ENCODE measurements at places on chromosomes 2 and 18.

- DNase-seq: no peak
Observed at GRCh38 chr2:96669539-96670215, 27.1 kb downstream of the FER1L5 start.

DNA sequence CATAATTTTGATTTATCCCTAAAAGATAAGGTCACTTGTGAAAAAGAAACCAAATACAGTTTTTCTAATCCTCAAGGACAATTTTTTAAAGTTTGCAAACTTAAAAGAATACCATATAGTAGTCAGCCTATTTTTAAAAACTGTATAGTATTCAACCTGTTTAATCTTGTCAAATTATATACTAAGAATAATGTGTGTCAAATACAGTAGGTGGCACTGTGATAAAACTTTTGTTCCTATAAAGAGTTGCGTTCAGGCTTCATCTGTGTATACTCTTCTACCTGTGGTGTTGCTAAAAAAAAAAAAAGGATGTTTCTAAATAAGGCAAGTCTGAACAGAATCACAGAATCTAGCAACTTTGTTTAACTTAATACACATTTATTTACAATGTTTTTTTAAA lies 68.6 kb downstream of the CCDC138 start:
- no peak for DNase-seq

DNA sequence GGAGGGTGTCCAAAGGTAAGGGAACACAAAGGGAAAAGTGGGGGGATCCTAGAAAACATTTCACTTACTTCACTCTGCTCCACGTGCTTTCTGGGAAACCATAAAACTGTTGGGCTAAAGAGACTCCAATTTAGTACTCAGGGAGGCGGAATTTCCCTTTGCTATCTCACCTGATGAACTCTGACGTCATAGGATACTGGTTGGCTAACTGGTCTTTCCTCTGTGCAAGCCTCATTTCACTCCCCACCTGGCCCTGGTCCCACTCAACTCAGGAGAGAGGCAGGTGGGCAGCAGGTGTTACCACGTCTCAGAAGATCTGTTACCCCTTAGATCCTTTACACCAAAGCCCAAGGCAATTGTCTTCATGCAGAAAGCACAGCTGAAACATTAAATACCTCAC lies 51.8 kb upstream of the PMAIP1 start:
- no peak for DNase-seq

- DNase-seq: no peak
Observed at GRCh38 chr2:176518823-176519222, 249.6 kb downstream of the MTX2 start.

DNA sequence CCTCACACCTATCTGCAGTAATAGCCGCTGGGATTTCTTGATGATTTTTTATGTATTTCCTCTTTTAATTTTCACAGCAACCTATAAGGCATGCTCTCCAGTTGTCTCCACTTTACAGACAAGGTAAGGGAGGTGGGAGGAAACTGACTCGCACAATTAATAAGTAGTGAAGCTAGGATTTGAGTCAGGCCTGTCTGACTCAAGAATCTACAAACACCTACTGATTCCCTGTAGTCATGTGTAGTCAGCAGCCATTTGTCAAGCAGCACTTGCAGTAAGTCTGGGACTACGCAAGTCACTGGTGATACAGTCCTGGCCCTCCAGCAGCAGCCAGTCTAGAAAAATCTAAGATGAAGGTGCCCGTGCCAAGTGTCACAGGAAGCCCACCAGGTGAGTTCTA lies 193.6 kb upstream of the PKDCC start:
- no peak for DNase-seq

GRCh38 chr2:159317392-159318088 lies 31.0 kb upstream of the WDSUB1 start:
- no peak for DNase-seq

GRCh38 chr2:229714080-229714735 lies at the start of gene DNER:
Gene DNER, minus strand, starts transcription at chr2:229714555. Its CDS starts 132 bp downstream, at chr2:229714423.
- peak; percentile 16 for DNase-seq

DNA sequence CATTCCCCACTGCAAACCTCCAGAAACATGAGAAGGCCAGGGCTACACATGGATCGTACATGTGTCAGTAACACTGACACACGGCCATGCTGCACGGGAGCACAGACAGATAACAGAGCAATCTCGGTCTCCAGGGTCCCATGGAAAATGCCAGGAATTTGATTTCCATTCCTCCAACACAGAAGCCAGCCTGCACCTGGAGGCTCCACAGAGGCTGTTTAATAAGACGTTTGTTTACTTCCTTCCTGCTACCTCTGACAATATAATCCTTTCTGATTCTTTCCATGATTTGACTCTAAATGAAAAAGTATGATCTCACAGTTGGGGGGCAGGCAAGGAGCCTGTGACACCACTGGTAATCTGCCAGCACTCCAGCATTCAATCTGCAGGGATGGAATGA lies 210.9 kb upstream of the DDX18 start:
- DNase-seq: no peak

- no peak for DNase-seq
Observed at GRCh38 chr18:49548229-49548636, 13.6 kb upstream of the LIPG start.

DNA sequence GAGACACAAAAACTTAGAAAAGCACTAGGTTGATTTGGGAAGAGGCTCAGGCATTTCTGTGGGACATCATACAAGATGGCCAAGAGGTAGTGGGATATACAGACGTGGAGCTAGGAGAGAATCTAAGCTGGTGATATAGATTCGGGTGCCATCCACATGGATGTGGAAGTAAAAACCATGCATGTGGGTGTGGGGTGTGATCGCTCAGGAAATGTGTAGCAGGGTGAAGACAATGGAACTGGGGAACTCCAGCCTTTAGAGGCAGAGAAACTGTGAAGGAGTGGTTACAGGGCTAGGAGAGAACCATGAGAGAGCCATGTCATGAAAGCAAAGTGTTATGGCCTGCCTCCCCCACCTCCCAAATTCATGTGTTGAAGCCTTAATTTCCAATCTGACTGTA lies 43.0 kb upstream of the CTLA4 start:
- DNase-seq: no peak

DNA sequence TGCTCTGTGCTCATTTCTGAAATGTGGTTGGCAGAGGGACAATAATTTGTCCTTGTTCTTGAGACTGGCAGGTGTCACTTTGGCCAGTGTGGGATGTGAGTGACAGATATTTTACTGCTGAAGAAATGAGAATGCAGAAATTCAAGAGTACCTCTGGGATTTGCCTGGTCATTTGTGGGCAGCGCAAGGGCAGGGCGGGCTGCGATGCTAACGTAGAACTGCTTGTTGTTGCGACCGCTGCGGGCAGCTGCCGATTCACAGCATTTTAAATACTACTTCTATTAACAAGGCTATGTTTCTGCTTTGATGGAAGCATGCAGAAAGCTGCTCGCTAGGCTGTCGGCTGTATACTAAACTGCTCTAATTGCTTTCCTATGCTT lies 268.6 kb downstream of the FIGN start:
- no peak for DNase-seq

- no peak for DNase-seq
Observed at GRCh38 chr2:237171396-237171795, 85.7 kb downstream of the COPS8 start.

GRCh38 chr2:170578606-170579005 lies 136.5 kb upstream of the SP5 start:
- no peak for DNase-seq

DNA sequence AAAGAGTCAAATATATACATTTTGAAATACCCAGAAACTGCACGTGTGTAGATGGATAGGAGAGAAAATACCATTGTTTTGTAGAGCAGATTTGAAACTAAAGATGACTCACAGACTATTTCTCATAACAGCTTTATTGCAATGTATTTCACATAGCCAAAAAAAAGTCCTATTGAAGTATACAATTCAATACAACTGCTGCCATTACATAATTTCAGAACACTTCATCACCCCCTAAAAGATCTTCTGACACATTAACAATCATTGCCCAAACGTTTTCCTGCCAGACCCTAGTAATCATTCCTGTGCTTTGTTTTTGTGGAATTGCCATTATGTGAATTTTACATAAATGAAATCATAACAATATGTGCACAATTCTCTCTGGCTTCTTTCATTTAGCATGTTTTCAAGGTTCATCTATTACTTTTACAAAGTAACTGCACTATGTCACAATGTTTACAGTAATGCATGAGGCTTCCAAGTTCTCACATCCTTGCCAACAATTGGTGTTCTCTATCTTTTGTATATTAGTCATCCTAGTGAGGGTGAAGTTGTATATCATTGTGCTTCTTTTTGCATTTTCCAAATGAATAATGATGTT lies 378.6 kb upstream of the CWC22 start:
- DNase-seq: no peak

- no peak for DNase-seq
Observed at GRCh38 chr2:203619267-203619878, 84.3 kb upstream of the RAPH1 start.

- no peak for DNase-seq
Observed at GRCh38 chr18:79601234-79601633, 78.4 kb upstream of the CTDP1 start.

DNA sequence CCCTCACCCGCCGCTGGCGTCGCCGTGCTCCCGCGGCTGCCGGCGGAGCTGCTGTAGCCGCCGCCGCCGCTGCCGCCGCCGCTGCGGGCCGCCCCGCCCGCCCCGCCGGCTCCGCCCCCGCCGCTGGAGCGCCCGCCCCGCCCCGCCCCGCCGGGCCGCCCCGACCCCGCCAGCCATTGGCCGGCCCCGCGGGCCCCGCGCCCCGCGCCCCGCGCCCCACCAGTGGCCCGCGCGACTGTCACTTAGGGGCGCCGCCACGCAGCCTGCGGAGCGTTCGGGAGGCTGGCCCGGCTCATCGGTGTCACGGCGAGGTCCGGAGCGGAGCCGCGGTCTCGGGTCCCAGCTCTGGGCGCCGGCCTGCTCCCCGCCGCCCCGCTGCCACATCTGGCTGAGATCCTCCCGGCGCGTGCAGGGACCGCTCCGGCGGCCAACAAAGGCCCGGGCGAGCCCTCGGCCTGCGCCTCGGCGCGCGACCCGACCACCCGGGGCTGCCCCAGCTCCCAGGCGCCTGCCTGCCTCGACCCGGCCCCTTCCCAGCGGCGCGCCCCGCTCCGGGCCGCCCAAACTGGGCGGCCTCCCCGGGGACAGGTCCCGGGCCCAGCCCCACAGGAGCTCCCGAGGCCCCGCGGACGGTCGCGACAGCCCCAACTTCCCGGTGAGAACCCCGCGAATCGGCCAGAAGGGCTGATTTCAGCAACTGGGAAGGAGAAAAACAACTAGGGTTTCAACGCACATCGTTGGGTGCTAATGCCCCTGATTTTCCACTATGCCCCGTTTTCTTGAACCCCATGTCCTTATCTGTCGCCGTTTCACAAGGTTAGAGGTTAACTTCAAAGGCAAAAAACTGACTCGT lies at the start of gene MGAT4A:
Gene MGAT4A, minus strand, starts transcription at position 92 of the 853 bp plus-strand sequence. CDS start 4,800 bp downstream, outside the sequence.
- peak; percentile 77 for DNase-seq

DNA sequence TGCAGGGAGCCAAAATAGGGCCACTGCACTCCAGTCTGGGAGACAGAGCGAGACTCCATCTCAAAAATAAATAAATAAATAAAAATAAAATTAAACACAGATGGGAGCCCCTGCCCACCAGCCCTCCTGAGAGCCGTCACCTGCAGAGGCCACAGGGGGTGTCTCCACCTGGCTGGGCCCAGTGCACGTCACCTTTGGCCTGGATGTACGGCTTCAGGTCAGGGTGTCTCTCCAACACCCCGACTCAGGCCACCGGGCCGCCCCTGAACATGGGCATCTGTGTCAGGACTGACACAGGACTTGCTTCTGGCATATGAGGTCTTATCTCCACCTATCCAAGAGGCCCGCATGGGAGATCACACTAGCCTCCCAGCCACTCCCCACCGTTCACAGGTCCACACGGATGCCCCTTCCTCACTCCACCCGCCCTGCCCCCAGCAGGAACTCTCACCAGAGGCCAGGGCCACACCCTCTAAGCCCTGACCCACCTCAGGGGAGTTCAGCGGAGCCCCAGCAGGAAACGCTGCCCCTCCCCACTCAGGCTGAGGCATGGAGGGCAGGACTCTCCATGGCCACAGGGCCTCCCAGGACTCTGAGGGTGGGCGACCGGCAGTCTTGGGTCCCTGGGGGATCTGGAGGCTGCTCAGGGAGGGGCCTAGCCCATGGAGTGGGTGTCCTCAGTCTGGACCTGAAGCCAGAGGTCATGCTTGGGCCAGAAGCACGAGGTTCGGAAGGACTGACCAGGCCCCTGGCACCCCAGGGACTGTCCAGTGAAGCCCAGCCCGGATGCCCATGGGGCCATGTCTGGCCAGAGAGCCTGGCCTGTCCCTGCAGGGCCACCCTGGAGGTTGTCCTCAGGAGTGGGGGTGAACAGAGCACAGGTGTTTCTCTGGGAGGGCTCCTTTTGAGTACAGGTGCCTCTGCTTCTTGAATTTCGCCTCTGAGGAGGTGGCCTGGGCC lies 1.6 kb upstream of the CROCC2 start:
- no peak for DNase-seq

- DNase-seq: no peak
Observed at GRCh38 chr2:49255409-49255971, 101.2 kb upstream of the FSHR start.
